Inflammatory macrophage treated with lipopolysaccharide for 4 hours (primary cell): ENCODE measurements at places on chromosomes 1 and 21.

GRCh38 chr1:201122321-201122957 lies 4.5 kb downstream of the ASCL5 start:
- no peak for DNase-seq

DNA sequence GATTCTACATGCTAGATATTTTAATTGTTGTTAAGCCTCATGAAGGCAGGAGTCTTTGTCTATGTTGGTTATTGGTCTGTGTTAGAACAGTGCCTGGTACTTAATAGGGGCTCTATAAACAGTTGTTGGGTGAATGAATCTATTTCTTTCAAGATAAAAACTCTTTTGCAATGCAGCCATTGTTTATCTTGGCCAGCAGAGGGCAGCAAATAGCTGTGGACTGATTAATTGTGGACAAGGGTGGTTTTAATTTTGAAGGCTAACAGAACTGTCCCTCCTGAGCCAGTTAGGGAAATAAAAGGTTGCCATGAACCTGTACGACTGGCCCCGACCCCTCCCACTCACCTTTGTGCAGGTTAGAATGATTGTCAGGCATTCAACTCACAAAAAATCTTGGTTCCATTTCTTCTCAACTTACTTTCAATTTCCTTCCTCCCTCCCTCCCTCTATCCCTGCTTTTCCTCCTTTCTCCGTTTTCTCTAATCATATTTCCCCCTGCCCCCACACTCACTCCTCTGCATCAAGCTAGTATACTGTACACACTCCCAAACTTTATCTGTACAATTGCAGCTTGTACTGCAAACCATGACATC lies 66.3 kb upstream of the DIRAS3 start:
- DNase-seq: peak; percentile 32

DNA sequence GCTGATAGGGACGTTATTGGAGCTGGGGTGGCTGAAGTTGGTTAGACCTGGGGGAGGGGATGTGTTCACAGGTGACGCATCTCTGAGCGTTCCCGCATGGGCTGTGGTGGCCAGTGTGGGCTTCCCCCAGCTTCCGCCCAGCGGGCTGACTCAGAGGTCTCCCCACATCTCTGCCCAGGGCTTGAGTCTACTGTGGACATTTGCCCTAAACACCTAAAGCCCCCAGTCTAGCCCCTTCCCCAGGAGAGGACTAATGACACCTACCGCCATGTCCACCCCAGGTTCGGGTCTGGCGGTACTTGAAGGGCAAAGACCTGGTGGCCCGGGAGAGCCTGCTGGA lies 2.0 kb downstream of the AGRN start:
- no peak for DNase-seq

GRCh38 chr1:23879809-23880208 lies 11.7 kb upstream of the FUCA1 start:
- no peak for DNase-seq

DNA sequence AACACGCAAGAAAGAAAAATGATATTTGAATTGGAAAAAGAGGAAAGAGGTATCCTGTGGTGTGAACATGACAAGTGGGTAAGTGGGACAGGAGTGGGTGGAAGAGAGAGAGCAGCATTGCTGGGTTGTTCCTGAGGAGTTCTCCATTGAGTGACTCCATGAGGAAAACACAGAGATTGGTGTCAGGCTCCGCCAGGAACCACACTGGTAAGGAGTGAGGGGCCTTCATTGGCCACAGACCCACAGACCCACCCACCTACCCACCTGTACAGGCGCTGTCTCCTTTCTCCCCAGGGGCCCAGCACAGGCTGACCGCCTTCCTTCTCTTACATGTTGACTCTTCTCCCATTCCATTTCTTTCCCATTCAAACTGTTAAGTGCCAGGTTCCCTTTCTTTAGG lies 20.9 kb downstream of the S100A7A start:
- no peak for DNase-seq

- DNase-seq: no peak
These were observed 4.4 kb upstream of the XPR1 start for GRCh38 chr1:180627411-180627810.

DNA sequence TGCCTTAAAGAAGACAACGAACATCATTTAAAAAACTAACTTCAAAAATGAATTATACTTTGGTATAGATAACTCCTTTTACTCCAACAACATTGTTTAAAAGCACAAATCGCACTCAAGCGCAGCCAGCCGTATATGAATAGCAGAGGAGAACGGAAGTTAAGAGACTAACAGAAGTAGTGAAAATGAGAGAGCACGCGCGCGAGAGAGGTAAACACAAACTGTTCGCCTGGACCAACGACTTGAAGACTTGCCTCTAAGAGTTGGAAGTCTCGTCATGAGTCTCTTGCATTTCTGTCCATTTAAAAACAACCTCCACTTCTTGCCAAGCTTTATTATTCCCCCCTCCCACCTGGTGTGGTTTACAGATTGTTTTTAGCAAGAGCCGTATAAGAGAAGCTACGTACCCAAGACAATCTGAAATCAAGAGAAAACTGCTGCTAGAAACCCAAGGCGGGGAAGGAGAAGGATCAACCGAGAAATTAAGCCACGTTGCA lies 479 bp downstream of the SELENOF start:
- peak; percentile 63 for DNase-seq

DNA sequence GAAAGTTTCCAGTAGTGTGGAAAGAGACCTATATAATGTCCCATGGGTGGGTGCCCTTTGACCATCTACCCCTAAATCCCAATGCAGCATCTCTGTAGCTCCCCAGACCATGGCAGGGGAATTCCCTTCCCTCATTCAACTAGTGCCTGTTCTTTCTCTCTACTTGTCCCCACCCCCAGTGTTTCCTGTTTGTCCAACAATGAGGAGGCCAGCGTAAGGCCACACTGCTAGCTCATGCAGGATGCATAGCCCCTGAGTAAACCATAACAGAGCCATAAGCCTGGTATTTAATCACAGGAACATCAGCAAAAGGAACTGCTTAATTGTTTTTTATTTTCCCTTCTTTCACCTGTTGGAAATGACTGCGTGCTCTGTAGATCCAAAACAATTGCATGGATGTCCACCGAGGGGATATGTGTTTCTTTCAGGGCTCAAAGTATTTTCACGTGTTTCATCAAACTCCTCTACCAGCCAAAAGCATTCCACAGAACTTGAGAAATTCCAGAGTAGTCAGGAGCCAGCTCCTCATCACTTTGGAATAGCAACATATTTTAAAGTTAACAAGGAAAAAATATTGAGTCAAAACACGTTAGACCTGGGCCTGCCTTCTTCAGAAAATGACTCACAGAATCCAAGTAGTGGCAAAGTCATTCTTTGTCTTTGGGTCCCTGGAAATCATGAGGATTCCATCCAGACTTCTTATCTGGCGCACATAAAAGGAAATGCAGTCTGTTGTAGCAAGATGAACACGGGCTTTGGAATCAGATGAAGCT lies 162.5 kb upstream of the SGIP1 start:
- peak; percentile 68 for DNase-seq

- DNase-seq: no peak
These were observed 201.1 kb upstream of the C1orf87 start for GRCh38 chr1:60274422-60275290.

DNA sequence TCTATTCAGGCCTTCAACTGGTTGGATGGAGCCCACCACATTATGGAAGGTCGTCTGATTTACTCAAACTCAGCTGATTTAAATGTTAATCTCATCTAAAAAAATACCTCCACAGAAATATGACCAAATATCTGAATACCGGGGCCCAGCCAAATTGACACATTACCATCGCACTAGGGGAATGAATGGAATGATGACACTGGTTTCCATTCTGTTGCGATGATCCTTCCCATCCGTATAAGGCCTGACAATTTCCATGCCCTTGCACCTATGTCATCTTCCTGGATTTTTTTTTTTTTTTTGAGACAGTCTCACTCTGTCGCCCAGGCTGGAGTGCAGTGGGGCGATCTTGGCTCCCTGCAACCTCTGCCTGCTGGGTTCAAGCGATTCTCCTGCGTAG lies 397.5 kb downstream of the KIF26B start:
- DNase-seq: no peak

GRCh38 chr1:201108614-201109013 lies 3.6 kb downstream of the CACNA1S start:
- DNase-seq: no peak

DNA sequence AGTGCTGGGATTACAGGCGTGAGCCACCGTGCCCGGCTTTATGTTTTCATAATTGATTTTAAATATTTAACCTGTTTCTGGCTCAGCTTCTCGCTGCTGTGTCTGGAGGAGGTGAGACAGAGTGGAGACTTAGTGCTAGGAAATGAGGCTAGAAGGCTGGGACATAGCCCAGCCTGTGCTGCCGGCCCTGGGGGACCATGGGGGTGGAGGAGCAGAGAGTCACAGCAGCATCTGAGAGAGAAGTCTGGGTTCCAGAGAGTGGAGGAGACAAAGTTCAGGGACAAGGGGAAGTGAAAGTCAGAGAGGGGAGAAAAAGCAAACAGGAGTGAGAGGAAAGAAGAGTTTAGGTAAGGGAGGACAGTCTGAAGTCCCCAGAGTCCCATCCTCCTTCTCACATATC lies 71.9 kb downstream of the LHX9 start:
- DNase-seq: no peak

GRCh38 chr1:25677193-25677773 lies 60.7 kb downstream of the MAN1C1 start:
- DNase-seq: no peak

- no peak for DNase-seq
These were observed 51.7 kb downstream of the RASAL2 start for GRCh38 chr1:178145605-178146004.

DNA sequence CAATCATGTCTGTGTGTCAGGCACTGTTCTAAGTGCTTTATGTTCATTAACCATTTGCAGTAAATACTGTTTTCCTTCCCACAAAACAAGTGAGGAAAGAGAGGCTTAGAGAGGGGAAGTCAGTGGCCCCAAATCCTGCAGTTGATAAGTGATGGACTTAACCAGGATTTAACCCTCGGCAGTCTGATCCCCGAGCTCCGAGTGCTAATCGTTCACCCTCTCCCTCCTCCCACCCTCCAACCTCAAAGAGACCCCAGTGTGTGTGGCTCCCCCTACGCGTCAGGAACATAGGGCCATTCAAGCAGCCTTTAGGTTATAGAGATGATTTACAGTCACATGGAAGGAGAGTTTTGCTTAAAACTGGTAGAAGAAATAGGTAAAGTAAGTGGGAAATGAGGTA lies 47.2 kb downstream of the SCCPDH start:
- DNase-seq: no peak

- no peak for DNase-seq
These were observed 164.9 kb upstream of the COA6 start for GRCh38 chr1:234208351-234208750.
